Mesenchymal stem cell (in vitro differentiated cells and primary cell): ENCODE measurements at places on chromosomes 4 and X.
A peak's percentile ranks its signal among the peaks of the same experiment; 100 is the strongest.

GRCh38 chrX:115625572-115626301 is 64.8 kb downstream of the PLS3 start:
- H3K36me3 ChIP-seq: no peaks in the 10 kb centered on the region
- H3K27me3 ChIP-seq: peaks cover 41% of the 10 kb centered on the region
- no peak overlapping the region for H3K4me3 ChIP-seq
- DNase-seq: peak; percentile 53

- no peak for DNase-seq
- H3K4me3 ChIP-seq: no peak overlapping the region
- no peaks in the 10 kb centered on the region for H3K36me3 ChIP-seq
- peaks cover 7% of the 10 kb centered on the region for H3K27me3 ChIP-seq
- no peaks in the 10 kb centered on the region for H3K4me1 ChIP-seq
These were observed 632.8 kb upstream of the AMOT start for GRCh38 chrX:113473418-113473817.

- H3K27ac ChIP-seq: no peak overlapping the region
- no peak for DNase-seq
- no peaks in the 10 kb centered on the region for H3K4me1 ChIP-seq
- no peaks in the 10 kb centered on the region for H3K36me3 ChIP-seq
- H3K27me3 ChIP-seq: no peaks in the 10 kb centered on the region
These were observed 893.0 kb downstream of the C4orf33 start for GRCh38 chr4:129988957-129989356.

DNA sequence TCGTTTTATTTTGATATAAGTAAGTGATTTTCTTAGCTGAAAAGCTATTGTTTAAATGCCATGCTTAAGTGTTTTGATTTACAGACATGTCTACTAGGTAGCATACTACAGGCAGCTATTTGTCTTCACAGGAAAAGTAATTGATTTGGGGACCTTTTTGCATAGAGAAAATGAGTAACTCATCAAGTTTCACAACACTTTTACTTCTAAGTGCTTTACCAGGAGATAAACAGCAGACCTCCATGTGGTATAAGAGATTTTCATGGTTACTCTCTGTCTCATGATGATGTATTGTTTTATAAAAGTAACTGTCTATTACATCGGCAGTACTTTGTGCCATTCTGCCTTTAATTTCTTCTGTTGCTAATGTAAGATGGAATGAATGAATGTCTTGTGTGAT is 28.7 kb downstream of the RBPJ start:
- no peak overlapping the region for H3K4me3 ChIP-seq
- H3K36me3 ChIP-seq: no peaks in the 10 kb centered on the region
- no peaks in the 10 kb centered on the region for H3K4me1 ChIP-seq
- DNase-seq: peak; percentile 40
- H3K27me3 ChIP-seq: no peaks in the 10 kb centered on the region

GRCh38 chr4:96162636-96163035 is 322.7 kb downstream of the PDHA2 start:
- peak; percentile 49 for DNase-seq
- no peaks in the 10 kb centered on the region for H3K27me3 ChIP-seq
- no peaks in the 10 kb centered on the region for H3K36me3 ChIP-seq
- H3K4me3 ChIP-seq: no peak overlapping the region
- H3K4me1 ChIP-seq: no peaks in the 10 kb centered on the region

DNA sequence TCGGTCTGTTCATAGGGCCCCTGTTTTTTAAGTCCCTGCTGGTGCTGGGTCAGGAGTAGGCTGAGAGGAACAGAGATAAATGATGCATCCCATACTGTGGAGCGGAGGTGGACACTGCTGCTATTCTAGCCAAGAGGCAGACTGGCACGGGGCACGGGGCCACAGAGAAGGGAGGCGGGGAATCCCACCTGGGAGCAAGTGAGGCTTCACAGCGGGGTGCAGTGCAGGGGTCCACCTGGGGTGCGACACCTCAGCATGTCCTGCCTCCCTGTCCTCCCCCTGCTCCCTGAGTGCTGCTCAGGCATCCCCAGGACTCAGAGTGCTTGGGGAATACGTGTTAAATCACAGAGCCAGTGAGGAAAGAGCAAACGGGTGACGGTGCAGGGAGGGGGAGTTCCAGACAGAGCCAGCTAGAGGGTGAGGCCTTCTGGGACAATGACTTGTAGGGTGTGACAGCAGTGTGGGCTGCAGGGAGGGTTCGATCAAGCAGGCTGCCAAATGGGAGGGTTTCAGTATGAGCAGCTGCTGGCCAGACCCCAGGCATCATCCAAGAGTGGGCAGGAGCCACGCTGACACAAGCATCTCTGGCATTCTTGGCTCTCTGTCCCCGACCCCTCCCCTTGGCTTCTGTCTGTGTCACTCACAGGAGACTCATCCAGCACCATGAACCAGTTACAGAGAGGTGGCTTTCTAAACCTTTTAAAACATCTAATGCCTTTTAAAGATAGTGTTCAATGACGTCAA is 13.7 kb upstream of the HTRA3 start:
- H3K36me3 ChIP-seq: no peaks in the 10 kb centered on the region
- no peaks in the 10 kb centered on the region for H3K27me3 ChIP-seq
- H3K4me3 ChIP-seq: no peak overlapping the region
- peaks cover 17% of the 10 kb centered on the region for H3K4me1 ChIP-seq
- no peak for DNase-seq

GRCh38 chr4:133910165-133910564 is 291.4 kb downstream of the PABPC4L start:
- no peaks in the 10 kb centered on the region for H3K4me1 ChIP-seq
- H3K27ac ChIP-seq: no peak overlapping the region
- no peaks in the 10 kb centered on the region for H3K27me3 ChIP-seq
- H3K36me3 ChIP-seq: no peaks in the 10 kb centered on the region
- H3K4me3 ChIP-seq: no peak overlapping the region

- H3K27me3 ChIP-seq: peaks cover 11% of the 10 kb centered on the region
- no peaks in the 10 kb centered on the region for H3K36me3 ChIP-seq
These were observed 91.0 kb upstream of the BCOR start for GRCh38 chrX:40188573-40189417.

- DNase-seq: no peak
- H3K27ac ChIP-seq: peak overlapping the region; percentile 84
- no peak overlapping the region for H3K4me3 ChIP-seq
- no peaks in the 10 kb centered on the region for H3K36me3 ChIP-seq
- H3K4me1 ChIP-seq: peaks cover 6% of the 10 kb centered on the region
These were observed 1.4 kb upstream of the ARHGAP6 start for GRCh38 chrX:11666952-11667685.

- H3K36me3 ChIP-seq: no peaks in the 10 kb centered on the region
- no peak overlapping the region for H3K27ac ChIP-seq
- no peaks in the 10 kb centered on the region for H3K27me3 ChIP-seq
- DNase-seq: no peak
- H3K4me3 ChIP-seq: no peak overlapping the region
These were observed 126.9 kb downstream of the UNC5C start for GRCh38 chr4:95421869-95422268.

- H3K27ac ChIP-seq: no peak overlapping the region
- no peak for DNase-seq
- H3K4me1 ChIP-seq: no peaks in the 10 kb centered on the region
- no peaks in the 10 kb centered on the region for H3K27me3 ChIP-seq
- H3K36me3 ChIP-seq: no peaks in the 10 kb centered on the region
These were observed 867.6 kb downstream of the TRAM1L1 start for GRCh38 chr4:116217781-116218180.

DNA sequence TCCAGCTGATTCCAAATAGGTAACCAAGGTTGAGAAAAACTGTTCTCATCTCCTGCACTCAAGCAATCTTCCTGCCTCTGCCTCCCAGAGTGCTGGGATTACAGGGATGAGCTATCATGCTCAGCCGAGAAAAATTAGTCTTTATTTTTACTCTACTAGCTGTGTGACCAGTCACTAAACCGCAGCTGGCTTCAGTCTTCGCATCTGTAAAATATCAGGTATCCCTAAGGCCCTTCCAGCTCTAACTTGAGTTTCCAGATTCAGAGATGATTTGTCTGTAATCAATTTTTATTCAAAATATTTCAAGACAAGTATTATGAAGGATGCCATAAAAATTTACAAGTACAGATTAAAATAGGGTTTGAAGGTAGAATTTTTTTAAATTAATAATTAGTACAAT is 3.5 kb downstream of the ADH6 start:
- no peaks in the 10 kb centered on the region for H3K27me3 ChIP-seq
- H3K4me1 ChIP-seq: no peaks in the 10 kb centered on the region
- DNase-seq: no peak
- no peaks in the 10 kb centered on the region for H3K36me3 ChIP-seq
- no peak overlapping the region for H3K4me3 ChIP-seq
